Fibroblast of the conjunctiva (primary cell): ENCODE measurements at places on chromosomes 5 and 9.
A peak's percentile ranks its signal among the peaks of the same experiment; 100 is the strongest.

DNA sequence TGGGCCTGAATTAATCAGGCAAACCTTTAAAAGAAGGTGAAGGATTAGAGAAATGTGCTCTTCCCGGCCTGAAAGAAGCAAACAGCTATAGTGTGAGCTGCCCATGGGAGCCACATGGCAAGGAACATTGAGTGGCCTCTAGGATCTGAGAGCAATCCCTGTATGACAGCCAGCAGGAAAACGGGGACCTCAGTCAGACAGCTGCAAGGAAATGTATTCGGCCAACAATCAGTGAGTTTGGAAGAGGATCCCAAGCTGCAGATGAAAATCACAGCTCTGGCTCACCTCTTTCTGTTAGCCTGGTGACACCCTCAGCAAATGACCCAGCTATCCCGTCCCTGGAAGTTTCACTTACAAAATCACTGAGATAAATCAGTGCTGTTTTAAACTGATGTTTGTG, 309.2 kb downstream of the SH3GL2 start:
- no peak for DNase-seq

GRCh38 chr5:79873187-79873586, 117.9 kb downstream of the MTX3 start:
- no peak for DNase-seq

DNA sequence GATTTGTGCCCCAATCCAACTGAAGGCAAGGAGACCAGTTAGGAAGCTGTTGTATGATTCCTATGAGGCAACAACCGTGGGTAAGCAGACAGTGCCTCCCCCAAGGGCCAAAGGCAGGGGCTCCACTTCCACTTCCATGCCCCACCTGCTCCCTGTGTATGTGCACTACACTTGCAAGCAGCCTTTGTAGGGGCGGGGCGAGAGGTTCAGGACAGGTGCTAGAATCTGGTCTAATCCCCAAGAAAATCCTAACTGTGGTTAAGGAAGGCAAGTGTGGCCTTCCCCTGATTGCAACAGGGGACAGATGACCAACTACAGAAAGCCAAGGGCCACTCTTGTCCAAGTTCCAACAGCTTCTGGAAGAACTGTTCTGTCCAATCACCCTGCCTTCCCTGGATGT, 41.7 kb downstream of the B4GALT1 start:
- no peak for DNase-seq

DNA sequence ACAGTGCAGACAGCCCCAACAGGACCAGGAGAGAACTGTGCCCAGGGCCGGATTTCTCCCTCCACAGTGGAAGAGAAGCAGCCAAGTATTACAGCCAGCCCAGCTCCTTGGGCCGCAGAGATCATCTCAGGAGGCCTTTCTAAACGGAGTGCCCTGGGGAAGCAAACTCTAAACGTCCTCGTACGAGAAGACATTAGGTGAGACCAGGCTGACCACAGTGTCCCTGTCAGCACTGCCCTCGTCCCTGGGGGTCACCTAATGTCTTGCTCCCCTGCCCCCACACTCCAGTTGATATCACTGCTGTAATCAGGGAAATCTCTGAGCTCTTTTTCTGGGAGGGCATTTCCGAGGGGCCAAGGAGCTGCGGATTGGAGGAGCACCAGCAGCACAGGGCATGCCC, 6.5 kb downstream of the QRFP start:
- no peak for DNase-seq

GRCh38 chr5:173010547-173011464, 27.2 kb downstream of the ATP6V0E1 start:
- no peak for DNase-seq

DNA sequence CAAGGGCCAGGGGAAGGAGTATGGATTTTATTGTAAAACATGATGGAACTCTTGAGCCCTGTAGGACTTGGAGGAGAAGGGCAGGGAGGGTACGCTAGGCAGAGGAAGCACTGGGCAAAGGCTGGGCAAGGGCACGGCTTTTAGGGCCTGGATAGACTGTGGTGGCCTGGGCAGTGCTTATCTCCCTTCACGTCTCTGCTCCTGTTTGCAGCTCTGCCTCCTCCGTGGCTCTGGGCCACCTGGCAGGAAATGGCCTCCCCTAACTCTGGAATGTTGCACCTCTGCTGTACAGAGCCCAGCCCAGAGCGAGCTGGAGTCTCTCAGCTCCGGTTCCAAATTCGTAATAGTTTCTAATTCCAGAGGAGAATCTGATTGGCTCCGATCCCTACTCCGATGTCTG, 12.2 kb upstream of the STC2 start:
- DNase-seq = no peak

DNA sequence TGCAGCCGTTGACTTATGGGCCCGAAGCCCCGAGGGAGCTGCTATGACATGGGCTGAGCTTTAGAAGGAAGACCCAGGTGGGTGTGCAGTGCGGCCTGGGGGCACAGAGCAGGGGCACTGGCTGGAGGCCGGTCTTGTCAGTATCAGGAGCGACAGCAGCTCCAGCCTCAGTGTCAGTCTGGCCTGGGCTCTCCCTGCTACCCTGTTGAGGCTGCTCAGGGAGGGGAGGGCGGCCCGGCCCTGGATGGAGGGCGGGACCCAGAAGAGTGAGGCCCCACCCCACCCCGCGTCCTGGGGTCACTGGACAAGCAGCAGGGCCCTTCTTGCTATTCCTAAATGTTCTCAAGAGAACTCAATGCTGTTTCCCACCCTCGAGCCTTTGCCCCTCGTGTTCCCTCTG, 18.0 kb downstream of the GFI1B start:
- DNase-seq = no peak

- DNase-seq = no peak
Measured at GRCh38 chr9:105431424-105432246, 16.2 kb upstream of the FSD1L start.

DNA sequence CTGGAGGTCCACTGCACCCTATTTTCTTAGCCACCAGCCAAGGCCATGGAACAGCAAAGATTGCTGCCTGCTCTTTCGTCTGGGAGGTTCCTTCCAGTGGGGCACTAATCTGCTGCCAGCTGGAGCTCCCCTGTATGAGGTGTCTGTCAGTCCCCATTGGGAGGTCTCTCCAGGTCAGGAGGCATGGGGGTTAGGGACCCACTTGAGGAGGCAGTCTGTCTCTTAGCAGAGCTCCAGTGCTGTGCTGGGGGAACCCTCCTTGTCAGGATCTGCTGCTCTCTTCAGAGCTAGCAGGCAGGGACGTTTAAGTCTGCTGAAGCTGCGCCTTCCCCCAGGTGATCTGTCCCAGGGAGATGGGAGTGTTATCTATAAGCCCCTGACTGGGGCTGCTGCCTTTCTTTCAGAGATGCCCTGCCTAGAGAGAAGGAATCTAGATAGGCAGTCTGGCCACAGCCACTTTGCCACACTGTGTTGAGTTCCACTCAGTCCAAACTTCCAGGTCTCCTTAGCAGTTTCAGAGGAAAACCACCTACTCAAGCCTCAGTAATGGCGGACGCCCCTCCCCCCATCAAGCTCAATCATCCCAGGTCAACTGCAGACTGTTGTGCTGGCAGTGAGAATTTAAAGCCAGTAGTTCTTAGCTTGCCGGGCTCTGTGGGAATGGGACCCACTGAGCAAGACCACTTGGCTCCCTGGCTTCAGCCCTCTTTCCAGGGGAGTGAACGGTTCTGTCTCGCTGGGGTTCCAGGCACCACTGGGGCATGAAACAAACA, 317.7 kb downstream of the LRRC70 start:
- DNase-seq = no peak

- no peak for DNase-seq
Measured at GRCh38 chr5:165574100-165574499, 2068.7 kb downstream of the MAT2B start.

DNA sequence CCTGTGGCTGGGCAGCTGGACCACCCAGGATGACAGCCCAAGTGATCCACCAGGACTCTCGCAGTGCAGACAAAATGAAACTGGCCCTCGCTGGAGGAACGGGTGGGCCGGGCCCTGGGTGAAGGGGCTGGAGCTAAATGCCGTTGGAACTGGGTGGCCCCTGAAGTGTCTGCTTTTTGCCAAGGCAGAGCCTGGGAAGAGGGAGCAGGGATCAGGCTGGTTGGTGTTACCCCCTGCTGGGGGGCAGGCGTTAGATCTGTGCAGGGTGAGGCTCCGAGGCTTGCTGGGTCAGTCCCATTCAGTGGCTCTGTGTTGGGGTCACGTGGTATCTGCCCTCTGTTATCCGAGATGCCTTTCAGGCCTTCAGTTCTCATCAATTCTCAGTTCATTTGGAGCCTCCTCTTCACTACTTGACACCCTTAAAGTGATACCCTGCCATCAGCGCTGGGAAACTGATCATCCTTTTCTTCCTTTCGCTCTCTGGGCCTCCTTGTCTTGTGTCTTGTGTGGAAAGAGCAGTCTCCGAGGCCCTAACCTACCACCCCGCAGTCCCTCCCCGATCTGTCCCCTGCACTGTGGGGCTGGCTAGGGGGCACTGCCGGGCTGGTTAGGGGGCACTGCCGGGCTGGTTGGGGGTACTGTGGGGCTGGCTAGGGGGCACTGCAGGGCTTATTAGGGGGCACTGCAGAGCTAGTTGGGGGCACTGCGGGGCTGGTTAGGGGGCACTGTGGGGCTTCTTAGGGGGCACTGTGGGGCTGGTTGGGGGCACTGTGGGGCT, 37.3 kb downstream of the COL5A1 start:
- no peak for DNase-seq

GRCh38 chr9:118609355-118610044, 759.7 kb downstream of the BRINP1 start:
- DNase-seq = peak; percentile 10

DNA sequence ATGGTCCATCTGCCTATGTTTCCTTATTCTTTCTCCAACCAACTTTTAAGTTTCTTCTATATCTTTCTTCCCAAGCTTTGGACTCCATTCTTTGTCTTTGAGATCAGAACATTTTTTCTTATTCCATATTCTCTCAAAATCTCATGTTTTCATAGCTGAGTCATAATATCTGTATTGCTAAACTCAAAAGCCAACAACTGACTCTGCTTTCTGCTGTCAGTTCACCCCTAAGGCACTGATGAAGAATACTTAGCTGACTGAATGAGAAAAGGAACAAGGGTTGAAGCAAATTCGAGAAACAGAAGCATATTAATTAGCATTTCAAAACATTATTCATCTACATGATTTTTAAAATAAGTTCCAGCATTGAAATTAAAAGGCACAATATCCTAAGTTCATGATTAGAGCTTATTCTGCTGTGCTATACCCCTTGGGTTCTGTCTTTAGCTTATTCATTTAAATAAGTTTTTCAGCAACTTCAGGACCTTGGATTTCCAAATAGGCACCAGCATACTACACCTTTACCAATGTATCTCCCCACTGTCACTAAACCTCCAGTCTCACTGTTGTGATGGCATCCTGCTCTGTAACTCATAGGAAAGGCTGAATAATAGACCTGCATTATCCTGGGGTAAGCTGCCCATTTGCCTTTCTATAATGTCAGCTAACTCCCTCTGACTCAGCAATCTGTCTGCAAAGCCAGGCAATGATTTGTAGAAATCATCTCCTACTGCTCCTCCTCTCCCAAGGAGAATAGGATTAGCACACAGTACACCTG, 49.9 kb upstream of the C5orf46 start:
- DNase-seq = no peak

DNA sequence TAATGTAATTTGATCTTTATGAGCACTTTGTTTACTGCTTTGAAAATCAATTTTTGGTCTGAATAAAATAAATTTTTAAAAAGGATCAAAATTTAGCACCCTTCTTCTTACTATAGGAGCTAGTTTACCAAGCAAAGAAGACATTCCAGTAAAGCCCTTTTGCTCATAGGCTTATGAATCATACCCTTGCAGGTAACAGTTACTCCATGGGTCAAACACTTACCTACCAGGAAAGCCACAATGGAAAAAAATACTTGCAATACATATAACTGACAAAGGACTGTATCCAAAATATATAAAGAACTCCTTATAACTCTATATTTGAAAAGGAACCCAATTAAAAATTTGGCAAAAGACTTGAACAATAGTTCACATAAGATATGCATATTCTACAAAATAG, 66.6 kb downstream of the SHOC1 start:
- DNase-seq = no peak

- no peak for DNase-seq
Measured at GRCh38 chr9:126475933-126476555, 137.7 kb upstream of the LMX1B start.

GRCh38 chr9:97751531-97751930, 54.4 kb upstream of the XPA start:
- DNase-seq = no peak

DNA sequence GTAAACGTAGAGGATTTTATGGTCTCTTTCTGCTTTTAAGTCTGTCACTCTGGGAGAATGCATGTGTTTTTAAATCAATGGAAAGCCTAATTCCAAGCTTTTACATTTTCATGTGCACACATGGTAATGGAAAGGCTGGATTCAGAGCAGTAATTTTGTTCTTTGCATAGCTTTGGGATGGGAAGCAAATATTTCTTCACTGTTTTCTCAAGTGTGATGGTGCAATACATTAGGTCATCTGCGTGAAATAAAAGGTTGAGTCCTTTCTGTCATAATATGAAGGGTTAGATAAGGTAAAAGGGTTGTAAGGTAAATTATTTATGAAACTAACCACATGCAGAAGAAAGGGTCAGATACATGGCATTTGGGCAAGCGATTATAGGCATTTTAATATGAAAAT, 88.2 kb upstream of the NR3C1 start:
- DNase-seq = no peak

DNA sequence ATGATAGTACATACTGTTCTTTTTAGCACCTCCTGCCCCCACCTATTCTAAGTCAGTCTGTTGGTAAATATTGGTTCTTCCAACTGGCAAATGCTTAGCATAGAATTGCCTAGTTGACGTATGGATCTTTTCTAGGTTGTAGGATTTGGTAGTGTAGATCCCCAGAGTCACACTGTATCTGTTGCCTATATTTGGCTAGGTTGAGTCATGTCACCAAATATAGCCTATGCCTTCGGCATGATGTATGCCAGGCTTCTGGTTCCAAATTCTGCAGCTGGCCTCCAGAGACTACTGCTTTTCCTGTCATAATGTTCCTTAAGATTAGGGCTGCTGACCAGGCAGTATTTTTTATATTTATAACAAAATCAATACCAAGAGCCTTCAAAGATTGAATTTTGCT, 38.2 kb downstream of the CPEB4 start:
- DNase-seq = no peak

- no peak for DNase-seq
Measured at GRCh38 chr5:173011566-173011965, 28.0 kb downstream of the ATP6V0E1 start.

DNA sequence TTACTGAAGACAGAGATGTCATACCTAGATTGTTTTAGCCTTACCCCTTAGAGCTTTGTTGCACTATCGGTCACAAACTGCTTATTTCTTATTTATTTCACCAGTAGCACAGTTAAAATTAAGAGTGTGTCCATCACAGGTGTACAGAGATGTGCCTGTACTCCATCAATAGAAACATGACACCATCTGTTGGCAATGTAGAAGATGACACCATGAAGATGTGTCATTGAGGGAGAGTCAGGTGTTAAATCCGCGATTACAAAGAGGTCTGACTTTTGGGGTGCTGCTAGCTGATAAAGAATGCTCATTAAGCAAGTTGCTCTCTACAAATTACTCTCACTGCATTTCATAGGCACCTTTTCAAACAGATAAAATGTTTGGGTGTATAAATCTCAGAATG, 164.4 kb downstream of the SMARCA2 start:
- DNase-seq = no peak

GRCh38 chr9:121841771-121842611, 190.6 kb downstream of the DAB2IP start:
- DNase-seq = no peak
